Renal cortical epithelial cell (primary cell): ENCODE measurements at places on chromosomes 5 and 9. TPM values are rescaled to one million over a fixed set of nuclear protein-coding genes. Genes with fewer than 3 reads are reported as not detected.

DNA sequence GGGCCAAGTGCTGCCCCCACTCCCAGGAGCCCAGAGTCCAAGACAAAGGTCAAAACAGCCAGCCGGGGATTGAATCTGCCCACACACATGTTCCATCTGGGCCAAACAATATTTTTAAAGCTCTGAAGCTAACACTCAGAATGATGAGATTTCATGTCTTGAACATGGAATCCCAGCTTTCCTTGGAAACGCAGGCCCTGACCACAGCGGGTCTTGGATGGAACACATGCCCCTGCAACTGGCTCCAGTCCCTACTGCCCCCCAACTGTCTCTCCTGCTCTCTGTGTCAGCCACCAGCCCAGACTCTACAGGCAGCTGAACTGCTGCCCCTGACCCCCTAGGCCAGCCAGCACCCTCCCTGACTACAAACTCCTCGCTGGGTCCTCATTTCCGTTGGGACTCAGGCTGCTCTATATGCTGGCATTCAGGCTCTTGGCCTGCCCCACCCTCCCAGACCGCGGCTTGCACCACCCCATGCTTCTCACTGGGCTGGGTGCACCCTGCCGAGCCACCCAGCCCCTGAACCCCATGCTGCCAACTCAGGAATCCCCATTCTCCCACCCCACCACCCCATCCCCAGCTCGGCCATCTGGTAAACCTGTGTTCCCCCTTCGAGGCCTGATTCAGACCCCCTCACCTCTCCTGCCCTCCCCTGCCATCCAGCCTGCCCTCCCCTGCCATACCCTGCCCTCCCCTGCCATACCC lies 71.7 kb downstream of the ADAMTS2 start:
- DNase-seq = no peak

DNA sequence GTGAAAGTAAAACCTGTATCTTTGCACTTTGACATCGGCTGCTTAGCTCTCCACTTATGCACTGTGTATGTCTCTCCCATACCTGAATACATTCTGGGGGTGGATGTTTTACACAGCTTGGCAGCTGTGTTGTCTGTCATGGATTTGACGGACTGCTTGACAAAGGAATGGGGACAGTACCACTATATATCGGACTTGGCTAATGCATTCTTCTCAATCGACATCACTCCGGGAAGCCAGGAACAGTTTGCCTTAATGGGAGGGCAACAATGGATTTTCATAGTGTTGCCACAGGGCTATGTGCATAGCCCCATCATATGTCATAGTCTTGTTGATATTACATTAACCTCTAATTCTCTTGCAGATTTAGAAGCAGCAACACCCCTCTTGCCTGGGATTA lies 1008.3 kb downstream of the DNAH5 start:
- DNase-seq = no peak

SHOC1 gene
- total RNA-seq = 0.30 TPM in 1 of 2 replicates, not detected in the other

TLR4 gene
- total RNA-seq = 0.70 and 2.1 TPM in 2 replicates

DNA sequence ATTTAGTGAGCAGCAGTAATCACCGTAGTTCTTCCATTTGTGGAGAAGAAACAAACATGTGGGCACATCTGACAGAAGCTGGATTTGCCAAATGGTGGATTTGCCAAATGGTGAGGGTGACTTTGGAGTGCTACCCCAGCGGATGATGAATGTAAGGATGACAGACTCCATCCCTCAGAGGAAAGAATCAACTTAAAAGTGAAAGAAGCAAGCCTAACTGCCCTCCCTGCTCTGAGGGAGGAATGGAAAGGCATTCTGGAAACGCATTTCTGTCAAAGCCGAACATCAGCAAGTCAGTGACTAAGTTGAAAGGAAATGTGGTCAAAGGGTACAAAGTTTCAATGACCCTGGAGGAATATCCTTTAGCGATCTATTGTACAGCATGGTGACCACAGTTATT lies 143.5 kb downstream of the GPBP1 start:
- DNase-seq = peak; percentile 37

DNA sequence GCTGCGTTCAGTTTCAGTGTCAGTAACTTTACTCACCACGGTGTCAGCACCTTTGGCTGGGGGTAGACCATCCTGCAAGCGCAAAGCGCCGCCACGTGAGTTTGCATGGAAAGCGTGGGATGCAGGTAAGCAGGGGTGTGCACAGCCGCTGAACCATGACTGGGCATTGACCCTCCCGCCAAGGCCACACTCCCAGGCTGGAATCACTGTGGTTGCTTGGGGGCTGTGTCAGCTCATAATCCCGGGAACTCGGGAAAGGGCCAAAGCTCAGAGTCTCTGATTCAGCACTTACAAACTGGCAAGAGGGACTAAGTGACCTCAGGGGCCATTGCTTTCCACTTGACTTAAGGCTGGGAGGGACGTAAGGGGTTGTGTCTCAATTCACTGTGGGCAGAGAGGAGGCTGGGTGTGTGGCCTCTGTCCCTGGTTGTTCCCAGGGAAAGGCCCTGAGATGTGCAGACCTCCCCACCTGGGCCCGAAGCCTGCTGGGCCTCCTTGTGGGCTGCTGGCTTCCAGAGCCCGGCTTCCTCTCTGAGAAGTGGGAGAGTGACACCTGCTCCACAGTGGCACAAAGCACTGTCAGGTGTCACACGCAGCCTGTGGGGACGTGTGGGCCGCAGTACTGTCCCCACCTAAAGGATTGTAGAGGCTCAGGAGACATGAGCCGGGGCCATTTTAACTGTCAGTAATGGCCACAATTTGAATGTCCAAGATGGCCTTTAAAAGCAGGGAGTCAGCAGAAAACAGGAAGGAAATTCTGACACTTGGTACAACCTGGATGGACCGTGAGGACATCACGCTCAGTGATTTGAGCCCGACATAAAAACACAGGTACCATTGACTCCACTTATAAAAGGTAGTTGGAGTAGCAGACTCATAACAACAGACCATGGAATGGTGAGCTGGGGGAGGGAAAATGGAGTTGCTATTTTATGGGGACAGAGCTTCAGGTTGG lies 16.7 kb downstream of the ABO start:
- DNase-seq = peak; percentile 81
